Bronchial epithelial cell (primary cell): ENCODE measurements at places on chromosomes 6 and 20.

DNA sequence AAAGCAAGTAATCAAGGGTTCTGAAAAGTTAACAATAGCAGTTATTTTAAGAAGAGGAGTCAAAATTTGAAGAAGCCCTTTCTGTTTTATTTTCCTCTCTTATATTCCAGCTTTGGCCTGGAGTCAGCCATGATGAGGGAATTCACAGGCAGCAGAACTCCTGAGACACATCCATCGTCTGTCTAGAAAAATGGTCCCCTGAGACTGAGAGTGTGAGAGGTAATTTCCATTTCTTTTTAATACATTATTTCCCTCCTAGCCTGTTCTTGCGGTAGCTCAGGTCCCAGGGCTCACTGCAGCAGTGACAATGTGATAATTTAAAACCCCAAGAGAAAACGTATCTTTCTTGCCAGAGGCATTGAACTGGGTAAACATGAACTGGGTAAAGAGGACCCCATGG is 296.0 kb downstream of the SMOC2 start:
- DNase-seq = no peak

- no peak for DNase-seq
These were observed 224.2 kb upstream of the SSTR4 start for GRCh38 chr20:22810626-22811569.

- no peak for DNase-seq
These were observed 194.8 kb downstream of the UNC5CL start for GRCh38 chr6:40844246-40844645.

DNA sequence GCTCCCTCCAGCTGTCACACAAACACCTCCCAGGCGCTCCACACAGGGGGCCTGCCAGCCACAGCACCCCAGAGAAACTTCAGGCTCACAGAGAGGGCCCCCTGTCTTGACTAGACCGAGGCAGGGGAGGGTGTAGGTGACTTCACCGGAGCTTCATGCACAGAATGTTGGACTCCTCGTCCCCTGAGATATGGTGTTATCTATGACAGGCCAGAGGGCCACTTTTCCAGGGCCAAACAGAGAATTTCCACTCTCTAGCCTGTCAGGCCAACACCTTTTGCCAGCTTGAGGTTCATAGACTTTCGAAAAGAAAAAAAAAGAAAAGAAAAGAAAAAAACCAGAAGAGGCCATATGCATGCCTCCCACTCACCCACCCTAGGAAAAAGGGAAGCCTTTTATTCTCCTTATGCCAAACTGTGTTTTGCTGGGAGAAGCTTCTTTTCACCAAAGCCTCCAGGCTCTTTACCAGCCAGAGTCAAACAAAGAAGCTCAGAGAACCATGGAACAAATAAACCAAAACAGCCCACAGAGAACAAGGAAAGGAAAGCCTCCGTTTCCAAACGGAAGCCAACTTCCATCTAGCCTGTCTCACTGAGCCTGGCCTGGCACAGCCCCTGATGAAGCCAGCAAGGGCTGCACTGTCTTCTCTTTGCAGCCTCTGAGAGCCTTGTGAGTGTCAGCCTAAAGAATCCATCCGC is 313.2 kb upstream of the JARID2 start:
- DNase-seq = no peak

- no peak for DNase-seq
These were observed 4.9 kb downstream of the BPIFB1 start for GRCh38 chr20:33287884-33288283.

DNA sequence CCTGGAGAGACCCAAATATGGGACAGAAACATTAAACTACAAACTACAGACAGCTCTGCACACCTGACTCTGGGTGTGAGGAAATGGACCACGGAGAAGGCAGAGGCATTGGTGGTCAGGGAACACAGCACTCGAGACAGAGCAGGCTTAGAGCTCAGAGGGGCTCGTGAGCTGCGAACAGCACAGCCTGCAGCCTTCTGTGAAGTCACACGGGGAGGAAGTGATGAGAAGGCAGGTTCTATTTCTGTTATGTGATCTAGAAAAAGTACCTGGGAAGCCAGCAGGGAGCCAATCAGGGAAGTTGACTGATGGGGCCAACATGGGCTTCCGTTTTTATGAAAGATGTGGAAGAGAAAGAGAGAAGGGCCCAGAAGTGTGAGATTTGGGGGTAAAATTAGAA is 88.9 kb upstream of the SNAP25 start:
- no peak for DNase-seq

GRCh38 chr6:79762370-79762769 is 131.2 kb downstream of the SH3BGRL2 start:
- peak; percentile 16 for DNase-seq

DNA sequence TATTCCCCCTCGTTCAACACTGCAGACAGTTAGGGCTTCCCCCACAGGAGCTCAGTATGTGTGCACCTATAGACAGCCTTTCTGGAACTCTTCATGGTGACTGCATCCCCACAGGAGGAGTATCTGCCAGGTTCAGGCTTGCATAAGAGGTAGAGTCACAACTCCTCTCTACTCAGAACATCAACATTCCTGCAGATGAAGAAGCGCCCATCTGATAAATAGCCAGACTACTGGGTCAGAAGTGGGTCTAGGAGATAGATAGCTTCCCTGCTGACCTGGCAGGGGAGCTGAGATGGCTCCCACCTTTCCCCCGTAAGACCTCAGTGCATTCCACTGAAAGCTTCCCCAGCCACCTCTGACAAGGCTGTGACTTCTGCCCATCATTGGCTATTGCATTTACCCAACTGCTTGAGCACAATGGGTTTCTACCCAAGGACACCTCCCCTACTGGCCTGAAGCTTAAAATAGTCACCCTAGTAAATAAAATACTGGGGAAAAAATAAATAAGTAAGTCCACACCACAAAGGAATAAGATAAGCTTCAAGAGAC is 125.1 kb downstream of the CDK19 start:
- peak; percentile 16 for DNase-seq

GRCh38 chr20:14885661-14886060 is 548.2 kb upstream of the FLRT3 start:
- DNase-seq = no peak

- peak; percentile 54 for DNase-seq
These were observed 18.0 kb downstream of the KHDC1L start for GRCh38 chr6:73207221-73207837.

GRCh38 chr20:63238514-63239125 is 2.9 kb downstream of the BIRC7 start:
- no peak for DNase-seq

GRCh38 chr6:55963301-55963700 is 87.9 kb upstream of the BMP5 start:
- DNase-seq = peak; percentile 10

- no peak for DNase-seq
These were observed 216.5 kb upstream of the SSTR4 start for GRCh38 chr20:22818636-22819035.

DNA sequence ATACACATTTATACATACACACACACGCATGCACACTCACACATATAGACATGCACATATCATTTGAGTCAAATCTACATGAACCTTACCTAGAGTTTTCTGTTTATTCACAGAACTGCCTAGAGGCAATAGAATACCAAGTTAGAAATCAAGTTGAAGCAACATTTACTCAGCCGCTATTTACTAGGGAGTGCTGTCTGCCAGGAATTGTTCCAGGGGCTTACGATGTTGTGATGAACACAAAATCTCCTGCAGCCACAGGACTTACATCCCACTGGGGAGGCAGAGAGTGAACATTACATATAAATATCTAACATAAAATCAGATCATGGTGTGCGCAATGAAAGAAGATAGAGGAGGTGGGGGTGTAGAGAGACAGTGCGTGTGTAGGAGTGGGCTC is 80.4 kb downstream of the GCLC start:
- DNase-seq = no peak

GRCh38 chr20:37886851-37887297 is 16.1 kb upstream of the VSTM2L start:
- no peak for DNase-seq

DNA sequence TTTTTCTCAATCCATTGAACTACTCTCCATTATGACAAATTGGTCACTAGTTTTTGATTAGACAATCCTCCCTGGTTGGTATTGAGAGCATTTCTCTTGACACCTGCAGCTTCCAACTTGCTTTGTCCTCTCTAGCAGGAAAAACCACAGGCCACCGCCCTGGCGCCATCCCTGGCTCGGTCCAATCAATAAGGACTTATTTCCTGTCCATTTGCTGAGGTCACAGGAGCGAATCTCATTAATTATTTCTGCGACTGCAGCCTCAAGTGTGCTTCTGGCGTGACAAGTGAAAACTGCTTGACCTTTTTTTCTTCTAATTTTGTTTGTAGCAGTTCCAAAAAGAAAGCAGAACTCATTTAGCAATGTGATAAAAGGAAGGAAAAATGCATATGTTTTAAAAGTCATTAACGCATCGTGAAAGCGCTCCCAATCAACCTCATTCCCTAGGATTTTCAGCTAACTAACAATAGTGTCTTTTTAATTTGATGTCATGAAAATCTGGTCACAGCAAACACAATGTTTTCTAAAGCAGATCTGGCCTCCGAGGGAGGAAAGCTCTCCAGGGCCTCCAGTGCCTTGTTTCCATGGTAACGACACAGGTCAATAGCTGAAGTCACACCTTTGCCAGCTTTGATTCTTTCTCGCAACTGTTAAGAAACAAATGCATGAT is 39.0 kb upstream of the BEND3 start:
- DNase-seq = no peak

DNA sequence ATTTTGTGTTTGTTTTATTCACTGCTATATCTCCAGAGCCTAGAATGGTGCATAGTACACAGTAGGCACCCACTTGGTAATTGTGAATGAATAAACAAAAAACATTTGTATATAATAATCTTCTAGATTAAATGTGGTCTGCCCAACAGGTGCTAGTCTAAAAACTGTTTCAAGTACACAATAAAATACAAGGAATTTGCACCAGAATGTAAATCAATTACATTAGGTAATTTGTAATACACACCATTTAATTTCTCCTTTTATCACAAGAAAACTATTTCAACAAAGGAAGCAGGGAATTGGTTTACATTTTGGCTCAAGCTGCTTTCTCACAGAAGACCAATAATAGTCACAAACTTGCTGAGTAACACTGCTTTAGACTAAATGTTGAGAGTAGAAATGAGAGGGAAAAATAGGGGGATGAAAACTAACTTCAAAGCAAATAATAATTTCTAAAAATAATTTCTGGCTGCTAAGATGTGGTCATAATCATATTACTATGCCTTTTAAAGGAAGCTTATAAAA is 22.1 kb downstream of the RUNX2 start:
- no peak for DNase-seq

DNA sequence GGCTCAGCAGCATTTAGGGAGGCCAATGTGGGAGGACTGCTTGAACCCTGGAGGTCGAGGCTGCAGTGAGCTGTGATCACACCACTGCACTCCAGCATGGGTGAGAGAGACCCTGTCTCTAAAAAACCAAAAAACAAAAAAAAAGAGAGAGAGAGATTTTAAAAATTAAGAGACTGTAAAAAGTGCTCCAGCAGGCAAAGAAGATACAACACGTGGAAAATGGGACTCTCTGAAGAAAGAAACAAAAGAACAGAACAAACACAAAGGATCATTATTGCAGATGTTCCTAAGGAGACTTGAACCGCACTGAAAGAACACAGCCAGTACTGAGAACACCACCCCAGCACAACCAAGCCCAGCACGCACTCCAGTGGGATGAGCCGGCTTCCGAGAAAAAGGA is 74.2 kb downstream of the TAF4 start:
- no peak for DNase-seq

GRCh38 chr6:34146801-34147592 is 1.1 kb upstream of the GRM4 start:
- peak; percentile 59 for DNase-seq

GRCh38 chr6:4511641-4512020 is 264.6 kb upstream of the CDYL start:
- DNase-seq = no peak

DNA sequence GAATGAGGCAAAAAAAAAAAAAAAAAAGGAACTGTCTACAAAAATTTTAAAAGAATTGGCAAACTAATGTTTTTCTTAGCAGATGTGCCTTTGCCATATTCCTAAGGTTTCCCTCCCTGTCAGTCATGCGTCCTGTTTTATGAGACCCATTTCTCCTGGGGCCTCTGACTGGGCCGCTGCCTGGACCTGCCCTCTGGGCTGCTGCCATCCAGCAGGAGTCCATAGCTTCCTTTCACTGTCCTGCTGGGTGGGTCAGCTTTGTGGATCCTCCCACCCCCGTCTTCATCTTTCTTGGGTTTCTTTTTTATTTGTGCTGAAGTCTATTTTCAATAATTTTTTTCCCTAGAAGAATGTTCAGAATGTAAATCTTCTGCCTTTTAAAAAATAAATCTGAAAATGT is 110.8 kb upstream of the SCP2D1 start:
- DNase-seq = no peak

- no peak for DNase-seq
These were observed 19.3 kb downstream of the SMLR1 start for GRCh38 chr6:130846501-130846900.

DNA sequence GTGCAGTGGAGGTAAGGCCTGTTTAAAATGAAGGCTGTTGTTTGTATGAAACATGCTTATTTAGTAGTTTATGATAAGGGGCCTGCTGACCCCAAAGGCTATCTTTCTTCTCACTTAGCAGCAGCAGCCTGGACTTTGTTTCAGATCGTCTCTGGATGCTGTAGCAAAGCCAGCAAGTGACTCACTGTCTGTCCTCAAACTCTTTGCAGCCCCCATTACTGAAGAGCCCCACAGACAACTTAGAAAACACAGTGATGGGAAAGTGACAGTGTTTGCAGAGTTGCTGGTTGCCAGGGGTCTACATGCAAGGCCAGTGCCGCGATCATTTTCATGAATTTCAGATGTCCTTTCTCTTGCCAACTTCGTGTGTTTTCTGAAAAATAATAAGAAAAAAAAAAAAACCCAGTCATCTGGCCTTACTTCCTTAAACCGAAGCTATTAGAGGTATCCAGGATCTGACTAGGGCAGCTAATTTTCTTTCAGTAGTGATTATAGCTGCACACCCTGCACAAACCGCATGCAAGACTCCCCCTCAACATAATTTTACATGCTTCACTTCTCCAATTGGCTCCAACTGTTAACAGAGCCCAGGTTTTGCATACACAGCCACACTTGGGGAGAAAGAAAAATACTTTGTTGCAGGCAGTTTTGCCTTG is 11.6 kb upstream of the F13A1 start:
- DNase-seq = no peak

DNA sequence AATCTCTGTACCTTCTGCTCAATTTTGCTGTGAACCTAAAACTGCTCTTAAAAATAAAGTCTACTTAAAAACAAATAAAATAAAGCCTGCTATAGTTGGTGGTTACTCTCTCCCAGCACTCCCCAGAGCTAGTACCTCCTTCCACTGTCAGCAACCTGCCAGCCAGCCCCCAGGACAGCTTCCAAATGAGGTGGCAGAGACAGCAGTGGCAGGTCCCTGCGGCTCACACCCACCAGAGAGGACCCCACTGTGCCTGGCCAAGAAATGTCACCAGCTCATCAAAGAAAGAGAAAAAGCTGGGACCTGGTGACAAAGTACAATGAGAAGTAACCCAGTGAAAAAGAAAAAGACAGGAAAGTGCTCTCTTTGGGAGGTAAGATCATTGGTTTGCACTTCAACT is 15.2 kb downstream of the APMAP start:
- no peak for DNase-seq
